HepG2 (cell line): ENCODE measurements at places on chromosomes 11 and 22. TPM values are rescaled to one million over a fixed set of nuclear protein-coding genes. Genes with fewer than 3 reads are reported as not detected.

- no peak for DNase-seq
Observed at GRCh38 chr11:46277313-46277621, 195 bp upstream of the CREB3L1 start.

The TNNI2 gene
- 7.2 and 8.5 TPM in 2 replicates for total RNA-seq

GRCh38 chr11:131372234-131372962 lies 2.0 kb downstream of the NTM start:
- DNase-seq = no peak

- no peak for DNase-seq
Observed at GRCh38 chr11:30446520-30446919, 123.6 kb downstream of the ARL14EP start.

GRCh38 chr11:78690352-78690987 lies 115.8 kb upstream of the NARS2 start:
- DNase-seq = no peak

The CHCHD10 gene
- 59.1 and 62.8 TPM in 2 replicates for total RNA-seq

DNA sequence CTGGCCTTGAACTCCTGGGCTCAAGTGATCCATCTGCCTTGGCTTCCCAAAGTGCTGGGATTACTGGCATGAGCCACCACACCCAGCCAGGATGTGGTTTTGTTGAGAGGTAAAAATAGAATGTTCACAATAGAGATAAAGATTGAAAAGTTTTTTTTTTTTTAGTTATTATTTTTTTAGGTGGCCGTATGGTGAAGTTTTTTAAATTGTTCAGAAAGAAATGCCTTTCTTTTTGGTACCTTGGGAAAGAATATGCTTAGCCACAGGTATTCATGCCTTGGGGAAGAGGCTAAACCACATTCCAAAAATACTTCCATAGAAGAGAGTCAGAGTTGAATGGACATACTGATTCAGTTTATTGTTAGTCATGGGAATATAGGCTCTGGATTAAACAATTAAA lies 143.4 kb downstream of the C11orf91 start:
- no peak for DNase-seq

The UBQLNL gene
- not detected in 2 replicates for total RNA-seq

GRCh38 chr11:122979103-122979814 lies 2.4 kb downstream of the BSX start:
- no peak for DNase-seq

DNA sequence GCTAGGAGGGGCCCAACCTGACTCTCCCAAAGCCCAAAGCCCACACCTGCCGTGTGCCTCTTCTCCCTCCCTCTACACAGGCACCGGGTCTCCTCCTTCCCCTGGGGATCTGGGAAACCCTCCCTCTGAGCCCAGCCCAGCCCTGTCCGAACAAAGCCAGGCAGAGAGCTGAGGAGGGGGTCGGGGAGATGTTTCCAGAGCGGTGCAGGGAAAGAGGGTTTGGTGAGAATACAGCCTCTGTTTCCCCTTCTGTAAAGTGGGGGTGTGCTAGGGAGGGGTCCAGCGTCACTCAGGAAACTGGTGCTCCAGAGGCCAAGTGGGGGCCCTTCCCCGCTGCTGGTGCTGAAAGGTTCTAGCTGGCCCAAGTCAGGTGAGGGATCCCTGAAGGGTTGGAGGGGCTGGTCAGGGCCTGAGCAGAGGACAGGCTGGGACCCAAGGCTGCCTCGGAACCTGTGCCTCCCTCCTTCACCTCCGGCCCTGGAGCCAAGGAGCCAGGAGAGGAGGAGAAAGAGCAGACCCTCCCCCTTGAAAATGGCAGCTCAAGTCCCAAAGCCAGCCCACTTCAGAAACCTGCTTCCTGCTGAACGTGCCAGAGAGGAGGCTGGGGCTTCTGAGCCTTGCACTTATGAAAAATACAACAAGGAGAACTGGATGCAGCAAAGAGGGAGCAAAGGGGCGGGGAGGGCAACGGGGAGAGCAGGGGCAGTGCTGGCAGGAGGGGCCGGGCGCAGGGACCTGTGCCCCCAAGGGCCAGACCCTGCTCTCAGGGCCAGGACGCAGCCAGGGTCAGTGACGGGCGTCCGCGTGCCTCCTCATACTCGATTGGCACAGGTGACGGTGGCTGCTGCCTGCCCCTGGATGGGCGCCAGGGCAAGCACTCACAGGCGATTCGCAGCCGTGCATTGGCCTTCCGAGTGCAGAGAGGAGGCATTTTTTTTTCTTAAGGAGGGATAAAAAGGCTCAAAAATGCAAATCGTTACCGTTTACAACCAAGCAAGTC lies 43.2 kb downstream of the MACROD1 start:
- DNase-seq = no peak

DNA sequence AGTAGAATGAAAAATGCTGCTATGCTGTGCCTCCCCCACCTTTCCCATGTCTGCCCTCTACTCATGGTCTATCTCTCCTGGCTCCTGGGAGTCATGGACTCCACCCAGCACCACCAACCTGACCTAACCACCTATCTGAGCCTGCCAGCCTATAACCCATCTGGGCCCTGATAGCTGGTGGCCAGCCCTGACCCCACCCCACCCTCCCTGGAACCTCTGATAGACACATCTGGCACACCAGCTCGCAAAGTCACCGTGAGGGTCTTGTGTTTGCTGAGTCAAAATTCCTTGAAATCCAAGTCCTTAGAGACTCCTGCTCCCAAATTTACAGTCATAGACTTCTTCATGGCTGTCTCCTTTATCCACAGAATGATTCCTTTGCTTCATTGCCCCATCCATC lies 14.9 kb upstream of the HBE1 start:
- DNase-seq = no peak

The GAS2 gene
- total RNA-seq = 85.1 and 102 TPM in 2 replicates

- peak; percentile 75 for DNase-seq
Observed at GRCh38 chr22:24506802-24507438, 11.8 kb downstream of the UPB1 start.

GRCh38 chr11:32602657-32603415 lies 19.2 kb downstream of the EIF3M start:
- DNase-seq = no peak

GRCh38 chr11:8699903-8700302 lies 17.3 kb downstream of the RPL27A start:
- peak; percentile 84 for DNase-seq

DNA sequence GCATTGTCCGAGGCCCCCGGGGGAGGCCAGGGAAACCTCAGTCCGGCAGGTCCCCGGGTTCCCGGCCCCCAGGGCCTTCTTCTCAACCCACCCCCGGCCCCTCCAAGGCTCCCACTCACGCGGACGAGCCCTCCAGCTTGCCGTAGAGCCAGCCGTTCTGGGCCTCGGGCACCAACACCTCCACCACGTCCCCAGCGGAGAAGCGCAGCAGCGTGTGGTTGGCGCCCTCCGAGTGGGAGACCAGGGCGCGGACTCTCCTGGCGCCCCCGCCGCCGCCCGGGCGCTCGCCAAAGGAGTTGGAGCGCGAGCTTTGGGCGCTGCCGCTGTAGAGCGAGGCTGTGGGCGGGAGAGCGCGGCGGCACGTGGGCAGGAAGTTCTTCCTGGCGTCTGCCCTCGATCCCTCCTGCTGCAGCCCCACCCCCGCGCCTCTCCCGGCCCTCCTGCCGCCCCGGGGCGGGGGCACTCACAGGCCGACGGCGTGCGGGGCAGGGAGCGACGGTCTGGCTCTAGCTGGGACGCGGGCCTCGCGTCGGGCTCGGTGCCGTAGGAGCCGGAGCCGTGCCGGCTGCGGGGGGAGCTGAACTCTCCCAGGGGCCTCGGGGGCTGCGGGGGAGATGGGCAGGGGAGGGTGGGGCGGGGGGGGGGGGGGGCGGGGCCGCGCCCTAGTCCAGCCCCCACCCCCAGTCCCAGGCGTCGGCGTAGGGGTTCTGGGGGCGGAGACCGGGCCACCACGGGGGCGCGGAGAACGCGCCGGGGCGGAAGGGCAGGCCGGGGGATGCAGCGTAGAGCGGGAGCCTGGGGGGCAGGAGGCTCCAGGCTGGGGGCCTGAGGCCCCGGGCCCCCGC lies 4.9 kb upstream of the SLC16A8 start:
- no peak for DNase-seq

The BTG4 gene
- total RNA-seq = not detected in 2 replicates

- no peak for DNase-seq
Observed at GRCh38 chr11:15034687-15035267, 38.6 kb upstream of the CALCB start.

- no peak for DNase-seq
Observed at GRCh38 chr11:93545566-93545965, 2.4 kb upstream of the SMCO4 start.

DNA sequence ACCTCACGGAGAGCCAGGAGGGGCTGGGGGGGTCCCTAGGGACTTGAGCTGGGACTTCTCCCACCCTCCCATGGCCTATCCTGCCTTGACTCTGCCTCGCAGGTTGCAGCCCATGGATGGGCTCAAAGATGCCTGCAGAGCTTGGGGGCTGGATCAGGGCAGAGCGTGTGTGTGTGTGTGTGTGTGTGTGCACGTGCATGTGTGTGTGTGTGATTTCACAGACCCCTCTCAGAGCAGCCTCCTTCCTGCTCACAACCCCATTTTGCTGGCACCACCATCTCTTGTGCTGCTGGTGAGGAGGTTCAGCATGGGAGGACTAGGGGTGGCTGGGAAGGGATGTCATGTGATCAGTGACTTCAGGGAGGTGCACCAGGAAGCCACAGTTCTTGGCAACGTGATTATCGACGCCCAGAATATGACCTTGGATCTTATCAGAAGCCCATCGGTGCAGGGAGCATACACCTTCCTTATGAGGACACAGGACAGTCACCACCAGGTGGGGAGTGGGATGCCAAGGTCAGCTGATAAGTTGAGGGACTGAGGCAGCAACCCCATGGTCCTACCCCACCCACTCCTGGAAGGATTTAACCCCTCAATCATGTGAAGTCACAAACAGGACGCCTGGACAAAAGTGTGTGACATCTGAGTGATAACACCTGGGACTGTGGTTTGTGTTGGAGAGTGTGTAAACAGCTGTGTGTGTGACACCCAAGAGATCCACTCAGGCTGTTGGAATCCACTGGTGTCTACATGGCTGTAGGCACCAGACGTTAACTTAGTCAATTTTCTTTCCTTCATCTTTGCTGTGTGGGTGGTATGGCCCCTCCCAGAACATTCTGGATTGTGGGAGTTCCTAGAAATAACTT lies 1.8 kb upstream of the NAALADL1 start:
- DNase-seq = no peak

DNA sequence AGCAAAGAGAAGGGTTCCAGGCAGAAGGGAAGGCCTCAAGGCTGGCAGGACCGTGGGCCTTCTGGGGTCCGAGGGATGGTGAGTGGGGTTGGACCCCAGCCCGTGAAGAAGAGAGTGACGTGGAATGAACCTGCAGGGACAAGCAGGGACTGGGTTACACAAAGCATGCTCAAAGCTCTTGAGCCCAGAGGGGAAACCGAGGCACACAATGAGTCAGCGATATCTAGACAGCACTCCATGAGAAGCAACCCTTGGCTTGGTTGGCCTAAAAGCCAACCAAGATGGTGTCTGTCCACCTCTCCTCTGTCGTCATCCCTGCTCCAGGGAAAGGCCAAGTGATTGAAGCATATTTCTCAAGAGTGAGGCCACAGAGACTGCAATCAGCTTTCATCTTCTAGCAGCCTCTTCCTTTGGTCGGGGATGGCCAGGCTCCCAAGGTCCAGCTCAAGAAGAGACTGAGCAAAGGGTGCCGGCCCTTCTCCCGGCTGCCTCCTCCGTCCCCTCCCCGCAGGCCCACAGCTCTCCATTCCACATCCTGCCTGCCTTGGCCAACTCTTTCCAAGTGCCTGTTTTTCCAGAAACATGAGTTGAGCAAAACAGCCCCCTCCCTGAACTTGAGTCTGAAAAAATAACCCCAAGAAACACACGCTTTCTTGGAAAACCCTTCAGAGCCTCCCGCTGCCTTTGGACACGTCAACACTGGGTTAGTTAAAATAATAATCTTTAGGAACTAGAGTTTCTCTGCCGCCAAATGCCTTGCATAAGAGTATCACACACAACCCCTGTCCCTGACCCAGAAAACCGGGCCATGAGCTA lies 556.6 kb downstream of the MIAT start:
- no peak for DNase-seq

DNA sequence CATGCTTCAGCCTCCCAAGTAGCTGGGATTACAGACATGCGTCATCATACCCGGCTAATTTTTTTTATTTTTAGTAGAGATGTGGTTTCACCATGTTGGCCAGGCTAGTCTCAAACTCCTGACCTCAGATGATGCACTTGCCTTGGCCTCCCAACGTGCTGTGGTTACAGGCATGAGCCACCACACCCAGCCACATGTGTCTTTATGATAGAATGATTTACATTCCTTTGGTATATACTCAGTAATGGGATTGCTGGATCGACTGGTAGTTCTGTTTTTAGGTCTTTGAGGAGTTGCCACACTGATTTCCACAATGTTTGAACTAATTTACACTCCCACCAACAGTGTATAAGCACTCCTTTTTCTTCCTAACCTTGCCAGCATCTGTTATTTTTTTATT lies 276.2 kb downstream of the METTL15 start:
- no peak for DNase-seq

The OOSP2 gene
- not detected in 2 replicates for total RNA-seq

The PHF21B gene
- total RNA-seq = not detected in 2 replicates

GRCh38 chr11:4672470-4672869 lies 25.2 kb downstream of the OR51E2 start:
- no peak for DNase-seq

The PANX3 gene
- total RNA-seq = not detected in 2 replicates

The RTL10 gene
- total RNA-seq = 14.1 and 17.6 TPM in 2 replicates

DNA sequence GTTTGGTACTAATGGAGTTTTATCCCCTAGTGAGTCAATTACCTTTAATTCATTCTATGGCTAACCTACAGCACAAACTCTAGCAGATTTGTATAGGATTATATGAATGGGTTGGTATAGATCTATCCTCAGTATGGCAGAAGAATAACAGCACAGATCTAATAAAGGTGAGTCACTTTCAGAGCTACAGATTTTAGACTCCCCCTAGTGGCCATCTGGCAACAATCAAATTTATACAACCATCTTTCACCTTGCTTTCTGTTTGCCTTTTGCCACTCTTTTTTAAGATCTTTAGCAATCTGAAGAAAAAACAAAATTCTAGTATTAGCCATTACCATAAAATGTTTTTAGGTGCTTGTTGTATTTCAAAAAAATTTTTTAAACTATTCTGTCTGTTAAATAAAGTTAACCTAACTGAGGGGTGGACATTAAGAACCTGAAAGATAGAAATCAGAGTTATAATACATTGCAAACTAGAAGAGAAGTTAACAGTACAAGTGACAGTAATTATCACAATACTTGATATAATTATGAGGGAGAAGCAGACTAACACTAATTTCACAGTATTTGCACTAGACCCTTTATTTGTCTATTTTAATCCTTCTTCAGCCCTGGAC lies 25.8 kb downstream of the DDIAS start:
- peak; percentile 43 for DNase-seq

The GVQW3 gene
- 2.9 and 5.6 TPM in 2 replicates for total RNA-seq

GRCh38 chr22:40241200-40241763 lies 63.6 kb downstream of the TNRC6B start:
- no peak for DNase-seq

The NLRP6 gene
- not detected in 2 replicates for total RNA-seq

DNA sequence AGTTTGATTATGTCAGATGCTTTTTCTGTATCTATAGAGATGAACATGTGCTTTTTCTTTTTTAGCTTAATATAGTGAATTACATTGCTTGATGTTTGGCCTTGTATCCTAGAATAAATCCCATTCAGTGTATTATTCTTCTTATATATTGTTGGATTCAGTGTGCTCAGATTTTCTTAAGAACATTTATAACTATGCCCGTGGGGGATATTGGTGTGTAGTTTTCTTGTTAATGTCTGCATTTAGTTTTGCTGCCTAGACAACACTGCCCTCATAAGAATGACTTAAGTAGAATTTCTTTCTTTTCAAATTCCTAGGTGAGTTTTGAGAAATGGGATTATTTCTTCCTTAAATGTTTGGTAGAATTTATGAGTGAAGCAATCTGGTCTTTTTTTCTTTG lies 98.5 kb downstream of the TMEM135 start:
- no peak for DNase-seq
